Fibroblast of villous mesenchyme (primary cell): ENCODE measurements at places on chromosomes 11 and 22. TPM values are rescaled to one million over a fixed set of nuclear protein-coding genes. Genes with fewer than 3 reads are reported as not detected.
A peak's percentile ranks its signal among the peaks of the same experiment; 100 is the strongest.

DNA sequence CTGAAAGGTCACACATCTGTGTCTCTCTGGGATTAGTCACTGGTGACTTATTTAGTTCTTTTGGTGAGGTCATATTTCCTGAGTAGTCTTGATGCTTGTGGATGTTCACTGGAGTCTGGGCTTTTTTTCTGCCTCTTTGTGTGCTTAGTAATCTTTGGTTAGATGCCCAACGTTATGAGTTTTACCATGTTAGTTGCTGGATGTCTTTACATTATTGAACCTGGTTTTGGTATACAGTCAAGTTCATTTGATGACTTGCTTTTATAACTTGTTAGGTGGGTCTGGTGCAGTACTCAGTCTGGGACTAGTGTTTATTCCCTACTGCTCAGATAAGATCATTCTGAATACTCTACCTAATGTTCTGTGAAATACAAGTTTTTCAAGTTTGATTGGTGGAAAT lies 26.2 kb upstream of the SLC37A2 start:
- DNase-seq: peak; percentile 48

GRCh38 chr11:65404638-65405339 lies 17.8 kb upstream of the NEAT1 start:
- no peak for DNase-seq

- DNase-seq: no peak
These were observed 899.3 kb upstream of the RAG2 start for GRCh38 chr11:37497326-37497725.

DNA sequence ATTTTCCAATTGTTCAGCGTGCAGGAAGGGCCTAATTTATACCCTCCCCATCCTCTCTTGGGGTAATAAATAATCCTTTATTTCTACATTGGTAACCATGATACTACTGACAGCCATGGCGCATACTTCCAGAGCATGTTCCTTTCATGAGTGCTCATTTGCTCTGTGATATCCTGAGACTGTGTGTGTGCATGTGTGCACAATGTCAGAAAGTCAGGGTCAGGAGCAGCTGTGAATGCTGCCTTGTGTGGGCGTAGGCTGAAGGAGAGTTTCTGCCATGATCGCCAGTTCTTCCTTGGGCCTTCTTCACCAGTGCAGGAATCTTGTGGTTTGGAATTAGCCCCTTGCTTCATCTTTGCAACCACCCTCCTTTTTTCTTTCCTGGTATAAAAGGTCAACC lies 10.2 kb downstream of the TUBA8 start:
- no peak for DNase-seq

GRCh38 chr11:30501744-30502143 lies 84.4 kb downstream of the MPPED2 start:
- no peak for DNase-seq

GRCh38 chr11:111966678-111967077 lies 29.5 kb downstream of the DIXDC1 start:
- no peak for DNase-seq

DNA sequence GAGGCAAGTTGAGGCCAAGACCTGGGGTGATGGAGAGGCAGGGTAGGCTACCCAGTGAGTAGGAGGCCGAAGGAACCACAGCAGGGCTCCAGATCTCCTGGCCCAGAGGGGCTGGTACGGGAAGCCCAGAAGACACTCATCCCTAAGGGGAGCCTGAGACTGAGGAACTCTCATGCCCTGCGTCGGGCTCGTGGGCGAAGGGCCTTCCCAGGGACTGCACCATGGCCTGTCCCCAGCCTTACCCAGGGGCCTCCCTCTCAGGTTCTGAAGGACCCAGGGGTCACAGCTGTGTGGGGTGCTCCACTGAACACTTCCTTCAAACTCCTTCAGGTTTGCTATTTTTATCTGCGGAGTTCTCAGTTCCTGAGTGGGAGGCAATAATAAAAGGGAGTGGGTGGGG lies 15.8 kb upstream of the SYT12 start:
- no peak for DNase-seq

DNA sequence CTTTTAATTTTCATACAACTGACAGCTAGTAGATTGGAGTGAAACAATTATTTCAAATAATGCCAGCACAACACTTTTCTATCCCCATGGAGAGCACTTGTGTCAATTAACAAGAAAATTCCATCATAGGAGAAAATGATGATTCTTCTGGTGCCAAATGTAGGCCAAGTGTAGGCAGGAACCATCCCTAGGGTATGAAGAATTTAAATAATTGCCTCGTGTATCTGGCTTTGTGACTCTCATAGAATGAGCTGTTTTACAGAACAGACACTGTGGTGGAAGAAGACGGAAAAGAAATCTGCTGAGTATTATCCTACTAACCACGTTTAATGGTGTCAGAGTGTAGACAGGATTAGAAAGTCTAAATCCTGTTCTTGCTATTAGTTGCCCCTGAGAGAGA lies 1542.2 kb downstream of the LRRC4C start:
- DNase-seq: no peak

- DNase-seq: no peak
These were observed 88.2 kb upstream of the BLID start for GRCh38 chr11:122204206-122204605.

DNA sequence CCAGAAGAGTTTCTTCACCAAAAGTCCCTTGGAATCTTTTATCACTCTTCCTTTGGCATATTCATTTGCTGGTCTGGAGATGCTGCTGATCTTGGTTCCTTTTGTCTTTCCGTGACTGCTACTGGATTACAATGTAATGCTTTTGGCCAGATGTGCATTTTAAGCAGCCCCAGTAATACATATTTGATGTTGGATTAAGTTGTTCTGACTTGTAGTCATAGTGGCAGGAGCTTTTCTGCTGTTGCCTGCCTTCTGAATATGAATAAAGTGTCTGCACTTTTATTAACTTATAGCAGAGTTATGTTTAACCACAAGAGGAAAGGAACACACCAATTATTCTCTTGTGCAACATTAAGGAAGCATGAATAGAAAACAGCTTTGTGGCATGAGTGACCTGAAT lies 360.0 kb upstream of the DDI1 start:
- DNase-seq: peak; percentile 30

DNA sequence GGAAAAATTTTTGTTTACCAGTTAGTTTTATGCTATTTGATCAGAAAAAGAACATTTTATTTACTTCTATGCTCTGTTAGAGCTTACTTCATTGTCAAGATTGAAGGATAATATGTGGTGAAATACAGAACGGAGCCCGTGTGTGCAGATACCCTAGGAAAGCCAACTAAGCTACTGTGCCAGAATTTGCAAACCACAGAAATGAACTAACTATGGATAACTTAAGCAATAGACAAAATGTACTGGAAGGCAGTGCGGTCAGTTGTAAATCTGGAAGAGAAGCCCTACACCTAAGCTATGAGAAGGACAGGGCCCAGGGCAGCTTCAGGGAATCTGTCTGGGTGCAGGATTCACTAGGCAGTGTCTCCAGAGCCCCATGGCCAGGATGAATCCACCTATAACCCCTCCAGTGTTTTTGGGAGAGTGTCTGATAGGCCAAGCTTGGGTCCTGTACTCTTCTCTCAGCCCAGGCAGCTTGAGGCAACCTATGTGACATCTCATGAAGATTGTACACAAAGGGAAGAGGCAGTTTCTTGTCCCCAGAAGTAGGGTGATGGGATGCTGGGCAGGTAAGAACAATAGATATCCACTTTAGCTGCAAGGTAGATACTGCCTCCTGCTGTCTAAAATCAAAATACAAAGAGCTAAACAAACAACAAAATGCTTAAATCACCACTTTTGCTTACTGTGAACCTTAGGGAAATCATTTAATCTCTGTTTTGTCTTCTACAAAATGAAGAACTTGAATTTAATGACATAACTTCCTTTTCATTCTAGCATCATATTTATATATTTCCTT lies 12.1 kb downstream of the MMP7 start:
- DNase-seq: no peak

GRCh38 chr22:25823276-25823675 lies 81.3 kb downstream of the MYO18B start:
- no peak for DNase-seq

DNA sequence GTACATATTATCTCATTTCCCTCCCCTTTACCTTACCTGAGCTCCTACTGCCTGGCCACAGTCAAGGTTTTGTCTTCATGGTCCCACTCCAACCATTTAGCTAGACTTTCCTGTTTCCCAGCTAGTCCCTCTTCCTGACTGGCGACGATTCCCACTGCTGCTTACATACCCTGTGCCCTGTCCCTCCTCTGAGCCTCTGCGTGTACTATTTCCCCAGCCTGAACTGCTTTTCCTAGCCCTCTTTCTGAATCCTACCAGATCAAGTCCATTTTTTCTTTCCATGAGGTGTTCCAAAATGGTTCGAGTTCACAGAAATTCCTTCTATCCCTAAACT lies 23.4 kb downstream of the MRPL16 start:
- no peak for DNase-seq

GRCh38 chr11:36233204-36233603 lies 56.0 kb downstream of the COMMD9 start:
- peak; percentile 86 for DNase-seq

GRCh38 chr11:86978247-86978646 lies 23.1 kb upstream of the FZD4 start:
- DNase-seq: peak; percentile 36

- DNase-seq: peak; percentile 66
These were observed 37.6 kb upstream of the TMEM135 start for GRCh38 chr11:86999859-87000753.

DNA sequence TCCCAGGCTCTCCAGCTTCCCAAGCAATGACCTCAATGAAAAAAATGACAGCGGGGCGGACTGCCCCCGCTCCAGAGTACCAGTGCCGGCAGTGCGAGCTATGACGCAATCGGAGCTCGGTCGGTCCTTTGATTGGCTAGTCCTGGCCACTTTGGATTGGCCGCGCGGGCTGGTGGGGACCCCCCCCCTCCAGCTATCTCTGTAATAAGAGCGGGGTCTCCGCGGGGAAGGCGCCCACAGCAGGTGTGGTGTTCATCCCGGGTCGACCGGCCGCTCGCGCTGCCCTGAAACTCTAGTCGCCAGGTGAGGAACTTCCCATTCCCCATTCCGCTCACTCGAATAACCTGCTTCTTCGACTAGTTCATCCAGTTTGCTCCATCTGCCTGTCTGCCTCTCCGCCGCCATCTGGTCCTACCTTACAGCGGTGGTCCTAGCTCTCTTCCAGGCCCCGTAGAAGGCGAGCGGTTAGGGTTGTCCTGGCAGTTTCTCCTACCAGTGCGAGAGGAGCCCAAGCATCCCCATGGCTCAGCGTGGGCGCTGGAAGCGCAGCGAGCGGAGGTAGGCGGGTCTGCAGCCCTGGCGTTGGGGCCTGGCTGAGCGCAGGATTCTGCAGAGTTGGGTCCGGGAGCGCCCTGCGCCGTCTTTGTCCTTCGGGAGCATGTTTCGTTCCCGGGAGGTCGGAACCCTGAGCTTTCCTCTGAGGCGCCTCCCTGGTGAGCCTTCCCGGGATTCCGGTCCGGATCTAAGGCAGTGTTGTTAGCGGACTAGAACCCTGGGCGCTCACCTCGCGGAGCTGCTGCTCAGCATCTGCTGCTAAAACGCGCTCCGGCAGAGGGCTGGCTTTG lies at the start of gene CALCB:
Gene CALCB, plus strand, starts transcription at position 233 of the 845 bp plus-strand sequence. CDS start 1,126 bp downstream, outside the sequence.
- peak; percentile 9 for DNase-seq

GAL gene
- total RNA-seq: not detected in 2 replicates

CASP5 gene
- total RNA-seq: 0.43 TPM in 1 of 2 replicates, not detected in the other

MMP12 gene
- 3.0 and 3.5 TPM in 2 replicates for total RNA-seq

CHKB gene
- 18.1 and 24.5 TPM in 2 replicates for total RNA-seq

RBMXL2 gene
- total RNA-seq: under 0.01 TPM in 1 of 2 replicates, not detected in the other

PKP3 gene
- 2.2 and 2.6 TPM in 2 replicates for total RNA-seq

TRIM49C gene
- total RNA-seq: not detected in 2 replicates

KCNK4 gene
- under 0.01 TPM in 1 of 2 replicates, not detected in the other for total RNA-seq
